ENCODE measurements at places on chromosomes 13 and 19.
A peak's percentile ranks its signal among the peaks of the same experiment; 100 is the strongest.

GRCh38 chr19:3642987-3643673 lies 16.5 kb upstream of the CACTIN start:
- DNase-seq, result peak; percentile 79

DNA sequence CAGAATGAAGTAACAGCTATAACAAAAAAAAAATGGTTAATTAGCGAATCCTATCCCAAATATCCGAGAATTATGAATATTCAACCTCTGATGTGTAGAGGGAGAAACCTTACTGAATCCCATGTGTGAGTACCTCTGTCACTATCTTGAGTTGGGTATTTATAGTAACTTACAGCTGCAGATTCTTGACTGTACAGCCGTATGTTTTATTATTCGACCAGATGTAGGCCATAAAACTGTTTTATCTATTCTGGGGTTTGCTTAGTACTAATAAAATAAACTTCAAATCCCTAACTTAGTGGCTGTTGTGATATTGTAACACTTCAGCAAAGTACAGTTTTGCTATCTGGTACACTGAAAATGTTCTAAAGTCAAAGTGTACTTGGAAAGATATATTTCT lies 120.0 kb downstream of the EFNB2 start:
- no peak for DNase-seq

DNA sequence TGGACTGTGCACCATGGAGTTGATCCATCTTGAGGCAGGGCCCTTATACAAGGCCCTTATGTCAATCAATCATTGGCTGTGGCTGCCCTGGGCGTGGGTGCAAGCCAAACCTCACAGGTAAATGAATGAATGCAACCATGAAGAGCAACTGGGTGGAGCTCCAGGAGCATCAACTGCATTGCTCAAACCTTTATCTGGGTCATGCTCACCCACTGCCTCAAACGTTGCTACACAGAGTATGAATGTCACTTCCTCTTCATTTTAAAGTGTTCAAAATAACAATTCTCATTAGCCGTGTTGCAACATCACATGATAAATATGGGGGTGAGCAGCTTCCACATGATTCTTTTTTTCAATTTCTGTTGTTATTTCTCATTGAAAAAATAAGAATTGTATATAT lies 6.4 kb upstream of the ZNF333 start:
- DNase-seq, result no peak

DNA sequence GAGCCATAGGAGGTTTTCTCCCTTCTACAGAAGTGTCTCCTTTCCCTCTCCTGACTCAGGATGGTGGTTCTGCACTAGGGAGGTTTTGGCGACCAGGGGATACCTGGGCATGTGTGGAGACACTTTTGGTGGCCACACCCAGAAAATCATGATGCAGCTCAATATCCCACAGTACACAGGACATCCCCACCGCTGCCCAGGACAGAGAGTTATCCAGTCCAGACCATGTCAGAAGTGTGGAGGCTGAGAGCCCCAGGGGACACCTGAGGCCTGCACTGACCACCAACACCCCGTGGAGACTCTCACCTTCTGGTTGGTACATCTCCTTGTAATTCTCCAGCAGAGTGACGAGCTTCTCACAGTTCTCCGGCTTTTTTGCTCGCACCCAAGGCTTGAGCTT lies 16.6 kb downstream of the PEG3 start:
- DNase-seq, result no peak

DNA sequence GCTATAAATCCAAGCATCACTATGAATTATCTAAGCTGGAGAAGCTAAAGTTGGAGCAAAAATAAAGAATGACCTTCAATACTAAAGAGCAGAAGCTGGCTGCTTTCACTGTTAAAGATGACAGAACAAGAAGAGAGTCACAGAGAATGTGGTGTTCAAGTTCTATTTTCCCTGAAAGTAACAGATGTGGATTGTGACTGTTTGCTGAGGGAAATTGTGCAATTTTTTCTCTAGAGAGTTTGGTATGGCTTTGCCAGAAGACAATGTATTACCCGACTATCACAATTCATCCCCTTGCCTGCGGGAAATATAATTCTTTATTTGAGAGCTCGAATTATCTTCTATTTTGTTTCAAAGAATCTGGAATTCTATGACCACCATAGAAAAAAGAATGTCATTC lies 83.1 kb downstream of the TNFSF13B start:
- DNase-seq, result no peak

- no peak for DNase-seq
Measured at GRCh38 chr19:3803114-3803888, 17.1 kb upstream of the MATK start.

GRCh38 chr13:96963786-96964475 lies 30.3 kb downstream of the OXGR1 start:
- no peak for DNase-seq

Measured in WTC11 (cell line).